ENCODE measurements at places on chromosomes 4 and X.

- no peak for DNase-seq
Measured at GRCh38 chr4:61507091-61507490, 307.0 kb downstream of the ADGRL3 start.

DNA sequence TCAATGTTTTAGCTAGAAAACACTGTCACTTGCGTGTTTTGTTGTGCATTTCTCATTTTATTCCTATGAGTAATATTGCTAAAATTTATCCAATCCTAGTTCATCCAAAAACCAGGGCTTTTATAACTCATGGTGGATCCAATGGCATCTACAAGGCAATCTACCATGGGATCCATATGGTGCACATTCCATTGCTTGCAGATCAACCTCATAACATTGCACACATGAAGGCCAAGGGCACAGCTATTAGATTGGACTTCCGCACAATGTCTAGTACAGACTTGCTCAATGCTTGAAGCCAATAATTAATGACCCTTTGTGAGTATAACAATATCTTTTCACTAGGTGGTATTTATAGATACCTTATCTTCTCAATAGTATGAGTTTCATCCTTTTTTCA, 57.2 kb upstream of the UGT2B7 start:
- DNase-seq = no peak

- no peak for DNase-seq
Measured at GRCh38 chr4:14726877-14727361, 275.4 kb upstream of the CPEB2 start.

GRCh38 chrX:56130436-56130835, 101.7 kb upstream of the KLF8 start:
- no peak for DNase-seq

GRCh38 chr4:89295415-89295927, 12.1 kb downstream of the GPRIN3 start:
- no peak for DNase-seq

DNA sequence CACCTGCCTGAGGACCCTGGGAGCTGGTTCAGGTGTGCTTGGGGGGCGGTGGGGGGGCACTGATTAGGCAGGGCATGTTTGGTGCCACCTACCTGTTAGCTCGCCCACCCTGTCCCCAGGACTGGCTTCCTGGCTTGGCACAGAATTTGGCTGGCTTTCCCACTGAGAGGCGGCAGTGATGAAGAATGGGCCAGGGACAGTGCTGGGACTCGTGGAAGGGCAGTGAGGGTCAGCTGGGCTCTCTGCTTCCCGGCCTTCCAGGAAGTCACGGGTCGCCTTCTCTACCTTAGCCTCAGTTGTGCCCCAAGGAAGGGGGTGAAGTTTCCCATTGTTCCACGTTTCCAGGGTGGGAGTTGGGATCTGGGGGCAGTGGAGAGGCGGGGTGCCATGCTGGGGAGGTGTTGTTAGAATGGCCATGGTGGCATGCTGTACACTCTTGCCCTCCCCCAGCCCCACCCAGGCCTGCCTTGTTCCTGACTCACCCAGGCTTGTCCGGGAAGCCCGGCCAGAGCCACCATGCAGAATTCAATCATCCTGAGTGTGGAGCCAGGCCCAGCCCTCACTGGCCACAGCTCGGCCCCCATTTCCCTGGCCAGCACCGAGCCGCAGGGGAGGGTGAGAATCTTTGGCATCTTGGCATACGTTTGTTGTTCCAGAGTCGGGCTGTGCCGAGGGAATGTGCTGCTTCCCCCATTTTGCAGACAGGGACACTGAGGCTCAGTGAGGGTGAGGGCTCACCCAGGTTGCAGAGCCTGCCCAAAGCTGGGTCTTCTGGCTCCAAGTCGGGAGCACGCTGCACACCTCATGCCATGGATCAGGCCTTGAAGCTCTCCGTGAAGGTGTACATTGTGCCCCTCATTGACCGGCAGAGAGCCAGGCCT, 21.9 kb upstream of the GPR78 start:
- DNase-seq = no peak

DNA sequence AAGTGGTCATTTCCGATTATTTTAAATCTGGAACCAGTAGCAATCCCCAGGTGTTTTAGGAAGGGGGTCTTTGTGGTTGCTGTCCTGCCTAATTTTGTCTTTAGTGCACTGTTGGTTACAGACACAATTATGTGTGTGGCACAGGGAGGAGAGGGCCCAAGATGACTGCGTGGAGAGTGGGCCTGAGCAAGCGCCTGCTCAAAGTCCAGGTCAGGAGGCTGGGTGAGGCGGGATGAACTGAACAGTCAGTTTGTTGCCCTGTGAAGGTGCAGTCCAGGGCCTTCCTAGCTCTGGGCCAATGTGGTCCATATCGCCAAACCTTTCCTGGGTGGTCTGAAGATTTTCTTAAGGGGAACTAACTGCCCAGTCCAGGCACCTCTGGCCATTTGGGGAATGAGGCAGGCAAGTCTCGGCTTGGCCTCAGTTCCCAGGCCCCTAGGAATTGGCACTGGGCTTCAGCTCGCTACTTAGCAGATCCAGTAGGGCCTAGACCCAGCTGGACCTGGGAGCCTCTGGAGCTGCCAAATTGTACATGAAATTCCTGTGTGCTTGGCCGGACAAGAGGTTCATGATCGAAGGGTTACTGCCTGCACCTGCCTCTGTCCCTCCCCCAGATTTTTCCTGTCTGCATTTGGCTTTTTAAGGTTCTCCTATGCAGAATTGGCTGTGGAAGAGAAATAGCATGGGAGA, 47.6 kb downstream of the ANAPC4 start:
- DNase-seq = no peak

- no peak for DNase-seq
Measured at GRCh38 chr4:150817017-150817416, 198.1 kb downstream of the LRBA start.

GRCh38 chrX:129650183-129650689, 4.5 kb downstream of the APLN start:
- no peak for DNase-seq

DNA sequence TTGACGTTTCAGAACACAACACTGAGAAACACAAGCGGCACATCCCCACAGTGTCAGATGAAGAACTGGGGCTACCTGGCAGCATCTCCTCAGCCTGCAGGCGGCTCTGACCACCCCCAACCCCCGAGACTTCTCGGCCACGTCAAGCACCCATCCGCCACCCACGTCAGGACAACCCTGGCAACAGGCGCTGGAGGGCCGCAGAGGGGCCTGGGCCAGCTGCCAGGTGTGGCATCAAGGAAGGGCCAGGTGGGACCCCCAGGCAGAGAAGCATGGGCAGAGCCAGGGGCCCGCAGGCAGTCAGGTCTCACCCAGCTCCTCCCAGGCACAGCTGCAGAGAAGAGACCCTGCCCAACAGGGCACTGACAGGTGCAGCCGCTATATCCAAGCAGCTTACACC, 22.3 kb downstream of the GAK start:
- DNase-seq = no peak

GRCh38 chrX:97898798-97899197, 1015.1 kb downstream of the RPA4 start:
- no peak for DNase-seq

DNA sequence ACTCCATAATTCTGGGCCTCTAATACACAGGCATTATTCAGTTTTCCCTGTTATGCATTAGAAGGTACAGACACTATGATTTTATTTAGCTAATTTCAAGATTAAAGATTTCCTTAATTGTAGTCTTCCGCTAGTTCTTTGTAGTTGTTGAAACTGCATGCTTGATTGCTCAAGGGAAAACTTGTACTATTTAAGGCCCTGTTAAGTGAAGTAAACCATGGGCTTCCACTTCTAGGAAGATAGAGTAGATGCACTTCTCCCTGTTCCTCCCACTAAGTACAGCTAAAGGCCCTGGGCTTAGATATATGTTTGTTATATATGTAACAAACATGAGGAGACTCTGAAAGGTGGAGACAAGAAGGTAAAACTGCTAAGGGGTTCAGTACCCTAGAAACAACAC, 215.8 kb upstream of the LEF1 start:
- no peak for DNase-seq

DNA sequence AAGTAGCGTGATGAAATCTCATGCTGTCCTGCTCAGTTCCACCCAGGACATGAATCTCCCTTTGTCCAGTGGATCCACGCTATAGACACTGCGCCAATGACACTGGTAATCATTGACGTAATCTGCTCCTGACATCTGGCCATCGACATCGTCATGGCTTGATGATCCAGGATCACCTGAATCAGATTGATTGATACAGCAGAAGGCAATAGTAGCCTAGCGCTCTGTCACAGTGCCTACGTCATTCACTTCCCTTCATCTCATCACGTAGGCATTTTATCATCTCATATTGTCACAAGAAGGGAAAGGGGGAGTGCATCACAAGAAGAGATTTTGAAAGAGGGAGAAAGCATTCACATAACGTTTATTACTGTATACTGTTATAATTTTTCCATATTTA, 68.8 kb downstream of the STK32B start:
- DNase-seq = no peak

DNA sequence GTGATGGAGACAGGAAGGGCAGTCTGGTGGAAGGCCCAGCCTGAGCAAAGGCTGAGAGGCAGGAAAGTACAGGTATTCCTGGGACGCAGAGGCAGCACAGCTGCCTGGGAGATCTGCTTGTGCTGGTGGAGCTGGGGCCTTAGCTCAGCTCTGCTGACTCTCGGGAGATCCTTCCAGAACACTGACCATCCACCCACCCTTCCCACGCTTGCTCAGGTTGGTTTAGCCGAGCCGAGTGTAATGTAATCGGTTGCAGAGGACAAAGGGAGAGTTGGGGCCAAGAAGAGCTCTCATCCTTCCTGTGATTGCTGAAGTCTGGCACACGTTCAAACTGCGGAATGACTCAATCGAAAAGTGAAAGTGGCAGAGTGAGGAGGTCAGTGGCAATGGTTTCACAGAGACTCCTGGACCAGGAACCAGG, 43.1 kb upstream of the GPR78 start:
- no peak for DNase-seq

DNA sequence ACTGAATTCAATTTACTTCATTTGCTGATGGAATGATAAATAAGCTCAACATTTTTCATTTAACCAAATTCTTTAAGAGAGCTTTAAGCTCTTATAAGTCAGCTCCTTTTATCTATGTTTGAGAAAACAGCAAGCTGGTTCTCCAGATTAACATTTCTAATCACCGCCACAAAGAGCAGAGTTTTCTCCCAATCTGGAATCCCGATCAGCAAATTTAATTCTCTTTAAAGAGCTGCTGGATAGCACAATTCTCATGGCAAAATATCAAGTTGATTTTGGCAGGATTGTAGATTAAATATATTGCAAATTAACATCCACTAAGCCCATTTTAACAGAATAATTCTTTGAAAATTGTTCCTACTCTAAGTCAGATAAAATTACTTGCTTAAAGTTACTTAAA, 48.8 kb downstream of the RPS6KA3 start:
- no peak for DNase-seq

GRCh38 chr4:108393890-108394472, 225.2 kb upstream of the LEF1 start:
- no peak for DNase-seq

GRCh38 chrX:24805201-24805600, 111.5 kb downstream of the POLA1 start:
- no peak for DNase-seq

- no peak for DNase-seq
Measured at GRCh38 chr4:2596611-2597010, 60.2 kb downstream of the FAM193A start.

DNA sequence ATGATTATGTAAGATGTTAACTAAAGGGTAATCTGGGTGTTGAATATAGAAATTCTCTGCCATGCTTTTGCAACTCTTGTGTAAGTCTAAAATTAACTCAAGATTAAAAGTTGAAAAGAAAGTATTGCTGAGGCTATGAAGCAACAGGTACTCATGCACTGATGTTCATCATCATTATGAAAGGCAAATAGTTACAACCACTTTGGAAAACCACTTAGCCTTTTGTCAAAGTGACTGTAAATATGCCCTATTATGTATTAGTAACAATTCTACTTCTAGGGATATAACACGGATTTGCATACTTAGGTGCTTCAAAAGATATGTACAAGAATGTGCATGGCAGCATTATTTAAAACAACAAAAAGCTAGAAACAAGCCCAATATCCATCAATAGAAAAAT, 227.8 kb upstream of the CXXC4 start:
- no peak for DNase-seq

- DNase-seq = no peak
Measured at GRCh38 chr4:7156328-7156727, 36.0 kb upstream of the SORCS2 start.

GRCh38 chr4:122814426-122814825, 12.2 kb upstream of the FGF2 start:
- no peak for DNase-seq

DNA sequence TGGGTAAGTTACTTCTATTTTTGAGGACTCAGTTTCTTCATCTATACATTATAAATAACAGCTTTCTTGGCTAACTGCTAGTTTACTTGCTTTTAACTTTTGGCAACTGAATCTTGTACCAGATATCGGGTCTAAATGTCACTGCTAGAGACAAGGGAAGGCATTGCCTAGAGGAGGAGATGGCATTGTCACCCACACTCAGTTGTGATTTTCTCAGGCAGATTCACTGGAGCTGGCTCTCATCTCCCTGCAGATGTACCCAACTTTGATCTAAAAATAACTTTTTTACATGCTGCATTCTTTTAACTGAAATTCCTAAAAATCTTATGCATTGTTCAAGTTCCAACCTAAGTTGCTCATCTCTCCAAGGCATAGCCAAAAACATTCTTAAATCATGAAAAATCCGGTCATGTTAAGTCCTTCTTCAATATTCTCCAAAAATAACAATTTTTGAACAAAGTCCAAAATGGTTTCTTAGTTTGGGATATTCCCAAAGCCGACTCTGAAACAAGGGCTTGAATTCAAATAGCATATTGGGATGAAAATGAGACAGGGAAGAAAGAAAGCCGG, 469.0 kb upstream of the BOD1L1 start:
- DNase-seq = no peak

- DNase-seq = no peak
Measured at GRCh38 chr4:7426525-7427171, 8.1 kb downstream of the PSAPL1 start.

DNA sequence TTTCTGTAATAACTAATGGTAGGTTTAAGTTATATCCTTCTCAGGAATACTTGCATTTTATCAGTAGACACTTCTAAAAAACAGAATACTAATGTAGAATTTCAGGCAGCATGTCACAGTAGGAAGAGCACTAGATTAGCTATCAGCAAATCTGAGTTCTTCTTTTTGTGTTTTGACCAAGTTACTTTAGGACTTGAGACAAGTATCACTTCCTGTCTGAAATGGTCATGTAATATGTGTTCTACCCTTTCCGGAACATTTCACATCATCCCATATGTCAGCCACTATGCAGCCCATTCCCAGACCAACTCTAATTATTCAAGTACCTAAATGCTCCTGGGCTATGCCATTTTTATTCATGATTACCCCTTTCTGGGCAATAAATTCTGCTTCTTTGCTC, 401.8 kb upstream of the RPS6KA3 start:
- DNase-seq = no peak

DNA sequence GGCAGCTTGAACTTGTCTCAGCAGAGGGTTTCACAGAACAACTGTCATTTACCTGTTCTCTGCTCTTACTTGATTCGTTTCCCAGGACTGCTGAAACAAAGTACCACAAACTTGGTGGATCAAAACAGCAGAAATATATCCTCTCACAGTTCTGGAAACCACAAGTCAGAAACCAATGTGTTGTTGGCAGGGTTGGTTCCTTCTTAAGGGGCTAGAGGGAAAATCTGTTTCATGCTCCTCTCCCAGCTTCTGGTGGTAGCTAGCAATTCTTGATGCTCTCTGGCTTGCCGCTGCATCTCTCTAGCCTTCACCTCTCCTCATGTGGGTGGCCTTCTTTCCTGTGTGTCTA, 4.7 kb downstream of the TLR8 start:
- DNase-seq = no peak
